ENCODE measurements at places on chromosomes 16 and 17. TPM values are rescaled to one million over a fixed set of nuclear protein-coding genes. Genes with fewer than 3 reads are reported as not detected.

GRCh38 chr17:60060474-60060873, 18.2 kb downstream of the HEATR6 start:
- DNase-seq: no peak

- DNase-seq: peak; percentile 87
These were observed 236.1 kb upstream of the CDH5 start for GRCh38 chr16:66130296-66130905.

DNA sequence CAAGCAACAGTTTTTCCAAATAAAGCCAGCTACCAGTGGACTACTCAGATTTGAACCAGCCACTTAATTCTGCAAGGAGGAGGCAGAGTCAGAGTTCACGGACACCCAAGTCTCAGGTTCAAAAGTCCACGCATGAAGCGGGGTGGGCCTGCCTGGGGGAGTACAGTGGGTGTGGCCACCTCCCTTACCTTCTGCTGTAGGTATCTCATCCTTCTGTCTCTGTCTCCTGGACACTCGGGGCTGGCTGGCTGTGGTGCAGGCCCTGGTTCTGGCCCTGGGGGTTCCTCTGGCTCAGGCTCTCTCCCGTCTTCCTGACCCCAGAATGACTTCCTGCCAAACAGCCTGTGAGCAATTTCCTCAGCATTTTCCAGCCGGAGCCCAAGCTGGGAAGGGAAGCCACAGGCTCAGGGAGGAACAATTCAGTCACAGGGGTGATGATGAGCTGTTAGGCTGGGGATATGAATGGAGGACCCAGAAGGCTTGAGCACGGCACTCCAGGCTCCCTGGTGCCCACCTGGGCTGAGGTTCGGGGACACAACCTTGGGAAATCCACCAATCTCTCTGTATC, 101.9 kb downstream of the LITAF start:
- DNase-seq: peak; percentile 12

DNA sequence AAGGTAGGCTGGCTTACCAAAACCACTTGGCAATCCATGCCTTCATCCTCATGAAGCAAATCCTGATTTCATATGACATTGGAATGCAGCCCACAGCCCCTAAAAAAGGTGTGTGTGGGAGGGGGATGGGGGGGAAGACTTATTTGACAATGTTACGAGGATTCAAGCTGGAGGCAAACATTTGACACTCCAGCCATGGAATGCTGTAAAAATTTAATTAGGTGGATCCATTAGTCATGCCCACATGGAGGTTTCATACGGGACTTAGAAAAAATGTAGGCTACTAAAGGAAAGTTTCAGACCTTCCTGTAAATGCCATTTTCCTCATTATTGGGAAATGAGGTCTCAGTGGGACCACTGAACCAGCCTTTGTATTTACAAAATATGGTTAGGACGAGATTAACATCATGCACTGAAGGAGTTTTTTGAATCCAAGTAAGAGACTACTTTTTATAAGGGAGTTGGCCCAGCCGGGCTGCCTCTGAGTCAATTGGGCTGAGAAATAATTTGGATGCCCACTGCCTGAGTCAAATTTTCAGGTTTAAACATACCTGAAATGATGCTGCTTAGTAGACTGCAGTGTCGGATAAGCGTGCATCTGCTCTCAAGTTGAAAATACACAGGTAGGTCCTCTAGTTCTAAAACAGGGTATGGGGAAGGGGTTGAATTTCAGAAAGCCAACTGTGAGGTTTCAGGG, 44.6 kb upstream of the MAF start:
- no peak for DNase-seq

TBC1D3 gene
- total RNA-seq: not detected

GDE1 gene
- total RNA-seq: 34.3 TPM
